ENCODE measurements at places on chromosomes 13 and 19.
A peak's percentile ranks its signal among the peaks of the same experiment; 100 is the strongest.

- DNase-seq = peak; percentile 79
Observed at GRCh38 chr19:41144403-41144802, 30.2 kb downstream of the CYP2F1 start.

DNA sequence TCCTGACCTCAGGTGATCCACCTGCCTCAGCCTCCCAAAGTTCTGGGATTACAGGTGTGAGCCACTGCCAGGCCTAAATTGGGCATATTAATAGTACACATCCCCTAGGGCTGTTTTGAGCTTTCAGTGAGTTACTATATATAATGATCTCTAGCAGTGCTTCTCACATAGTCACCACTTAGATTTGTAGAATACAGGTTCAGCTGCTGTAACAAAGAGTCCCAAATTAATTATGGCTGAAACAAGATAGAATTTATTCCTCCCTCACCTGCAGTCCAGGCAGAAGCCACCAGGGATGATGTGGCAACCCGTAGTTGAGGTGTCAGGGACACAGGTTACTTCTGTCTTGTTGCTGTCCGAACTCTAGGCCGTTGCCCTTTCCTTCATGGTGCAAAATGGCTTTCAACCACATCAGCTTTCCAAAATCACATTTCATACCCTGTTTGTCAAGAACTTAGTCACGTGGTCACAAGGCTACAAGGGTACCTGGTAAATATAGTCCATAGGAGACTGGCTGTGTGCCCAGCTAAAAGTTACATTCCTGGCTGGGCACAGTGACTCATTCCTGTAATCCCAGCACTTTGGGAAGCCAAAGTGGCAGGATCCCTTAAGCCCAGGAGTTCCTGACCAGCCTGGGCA is 2.9 kb downstream of the PROSER3 start:
- no peak for DNase-seq

DNA sequence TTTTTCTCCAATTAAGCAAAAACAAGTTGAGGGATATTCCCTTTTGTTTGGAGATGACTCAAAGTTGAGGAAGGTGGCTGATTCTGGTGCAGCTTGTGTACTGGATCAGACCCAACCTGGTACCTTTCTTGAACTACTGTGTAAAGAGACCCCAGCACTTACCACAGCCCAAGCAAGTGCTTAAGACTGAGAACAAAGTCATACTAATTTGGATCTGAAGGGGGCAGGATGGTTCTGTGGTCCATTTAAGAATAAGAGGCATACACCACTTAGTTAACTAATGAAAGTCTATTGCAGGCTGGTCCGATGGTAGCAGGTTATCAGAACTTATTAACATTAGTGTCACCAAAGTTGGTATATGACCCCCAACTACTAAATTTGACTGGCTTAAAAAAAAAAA is 6.3 kb downstream of the THSD1 start:
- DNase-seq = no peak

GRCh38 chr13:41962994-41963393 is 2.1 kb upstream of the VWA8 start:
- DNase-seq = no peak

- no peak for DNase-seq
Observed at GRCh38 chr13:93789058-93789457, 562.5 kb downstream of the GPC6 start.

DNA sequence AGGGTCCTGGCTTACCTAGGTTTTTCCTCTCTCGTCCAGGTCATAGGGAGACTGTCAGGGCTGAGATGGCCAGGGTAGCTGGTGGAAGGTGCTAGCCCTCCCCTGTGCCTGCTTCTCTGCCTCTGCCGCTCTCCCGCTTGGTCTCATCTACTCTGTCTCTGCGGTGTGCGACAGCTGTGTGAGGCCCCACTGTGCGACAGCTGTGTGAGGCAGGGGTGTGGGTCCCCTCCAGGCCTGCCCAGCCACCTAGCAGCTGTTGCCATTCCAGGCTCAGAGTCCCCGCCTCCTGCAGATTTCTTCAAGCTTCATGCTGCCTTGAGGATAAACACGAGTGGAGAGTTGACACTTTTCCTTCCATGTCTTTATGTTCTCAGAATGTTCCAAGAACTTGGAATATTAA is 53.0 kb downstream of the ARHGEF7 start:
- DNase-seq = no peak

DNA sequence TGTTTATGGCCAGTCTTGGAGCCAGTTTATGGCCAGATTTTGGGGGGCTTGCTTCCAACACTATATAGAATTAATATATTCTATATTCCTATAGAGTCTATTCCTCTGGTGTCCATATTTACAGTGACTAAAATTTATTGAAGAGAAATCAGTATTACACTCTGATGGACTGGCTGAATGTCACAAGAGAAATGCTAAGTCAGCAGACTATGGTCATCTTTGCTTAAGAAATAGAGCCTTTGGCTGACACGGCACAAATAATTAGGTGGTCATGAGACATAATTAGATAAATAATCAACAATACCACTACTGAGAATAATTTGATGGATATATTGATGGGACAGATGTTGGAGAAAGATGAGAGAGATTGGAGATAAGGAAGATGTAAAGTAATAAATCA is 272.9 kb downstream of the SLITRK5 start:
- DNase-seq = no peak

DNA sequence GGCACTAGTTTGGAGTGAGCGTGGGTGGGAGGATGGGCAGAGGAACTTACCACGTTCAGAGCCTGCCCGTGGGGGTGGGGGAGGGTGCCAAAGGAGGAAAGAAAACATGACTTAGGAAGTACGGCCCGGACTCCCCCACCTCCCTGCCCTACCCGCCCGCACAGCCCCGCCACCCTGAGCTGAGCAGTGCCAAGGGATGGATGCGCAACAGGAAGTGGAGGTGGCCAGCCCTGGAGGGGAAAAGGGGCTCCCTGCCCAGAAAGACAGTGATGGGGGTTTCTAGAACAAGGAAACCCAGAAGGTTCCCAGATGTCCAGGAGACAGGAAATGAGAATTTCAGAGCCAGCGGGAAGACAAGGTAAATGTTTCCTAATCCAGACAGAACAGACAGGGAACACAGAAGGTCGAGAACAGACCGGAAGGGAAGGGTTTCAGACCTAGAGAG is 6.3 kb downstream of the TEAD2 start:
- DNase-seq = no peak

DNA sequence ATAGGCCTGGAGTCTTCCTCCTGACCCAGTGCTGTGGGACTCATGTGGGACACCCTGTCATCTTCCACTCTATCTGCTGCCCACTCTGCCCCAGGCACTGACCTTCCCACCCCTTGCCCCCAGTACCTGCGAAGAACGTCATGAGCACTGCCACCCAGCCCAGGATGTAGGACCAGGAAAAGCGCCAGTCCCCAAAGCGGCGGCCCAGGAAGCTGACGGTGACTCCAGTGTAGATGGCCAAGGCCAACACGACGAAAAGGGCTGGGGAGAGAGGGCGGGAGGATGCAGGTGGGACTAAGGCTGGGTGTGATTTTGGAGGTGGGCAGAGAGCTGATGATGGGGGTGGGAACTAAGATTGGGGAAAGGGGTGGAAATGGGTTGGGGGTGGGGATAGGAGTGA is 7.4 kb downstream of the LIM2 start:
- DNase-seq = no peak

DNA sequence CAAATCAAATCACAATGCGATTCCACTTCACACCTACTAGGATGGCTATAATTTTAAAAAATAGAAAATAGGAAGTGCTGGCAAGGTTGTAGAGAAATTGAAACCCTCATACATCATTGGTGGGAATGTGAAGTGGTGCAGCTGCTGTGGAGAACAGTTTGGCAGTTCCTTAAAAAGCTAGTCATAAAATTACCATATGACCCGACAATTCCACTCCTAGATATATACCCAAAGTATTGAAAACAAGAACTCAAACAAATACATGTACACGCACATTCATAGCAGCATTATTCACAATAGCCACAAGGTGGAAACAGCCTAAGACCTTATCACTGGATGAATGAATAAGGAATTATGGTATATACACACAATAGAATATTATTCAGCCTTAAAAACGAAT is 12.0 kb downstream of the HMGB1 start:
- DNase-seq = no peak

DNA sequence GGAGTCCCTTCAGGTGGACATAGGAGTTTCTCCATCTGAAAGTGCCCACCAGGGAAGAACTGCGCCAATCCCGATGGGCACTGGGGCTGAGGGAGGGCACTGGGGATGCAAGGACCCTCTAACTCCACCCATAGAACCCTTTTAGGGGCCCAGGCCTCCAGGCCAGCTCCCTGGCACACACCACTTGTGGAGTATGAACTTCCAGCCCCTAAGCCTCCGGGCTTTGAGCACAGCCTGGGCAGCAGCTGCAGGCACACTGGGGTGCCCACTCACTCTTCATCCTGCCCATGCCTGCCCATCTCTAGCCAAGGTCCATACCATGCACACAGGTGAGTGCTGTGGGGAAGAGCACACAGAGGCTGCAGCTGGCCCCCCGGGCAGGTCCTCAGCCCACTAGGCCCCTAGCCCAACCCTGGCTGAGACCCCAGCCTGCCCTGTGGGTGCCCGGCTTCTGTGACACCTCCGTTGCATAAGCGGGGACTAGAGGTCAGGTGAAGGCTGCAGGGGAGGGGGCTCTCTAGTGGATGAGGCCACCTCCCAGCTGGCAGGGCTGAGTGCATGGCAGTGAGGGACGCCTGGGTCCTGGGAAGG is 14.6 kb upstream of the SLC7A10 start:
- no peak for DNase-seq

- no peak for DNase-seq
Observed at GRCh38 chr19:1466461-1467214, 12.4 kb downstream of the C19orf25 start.

DNA sequence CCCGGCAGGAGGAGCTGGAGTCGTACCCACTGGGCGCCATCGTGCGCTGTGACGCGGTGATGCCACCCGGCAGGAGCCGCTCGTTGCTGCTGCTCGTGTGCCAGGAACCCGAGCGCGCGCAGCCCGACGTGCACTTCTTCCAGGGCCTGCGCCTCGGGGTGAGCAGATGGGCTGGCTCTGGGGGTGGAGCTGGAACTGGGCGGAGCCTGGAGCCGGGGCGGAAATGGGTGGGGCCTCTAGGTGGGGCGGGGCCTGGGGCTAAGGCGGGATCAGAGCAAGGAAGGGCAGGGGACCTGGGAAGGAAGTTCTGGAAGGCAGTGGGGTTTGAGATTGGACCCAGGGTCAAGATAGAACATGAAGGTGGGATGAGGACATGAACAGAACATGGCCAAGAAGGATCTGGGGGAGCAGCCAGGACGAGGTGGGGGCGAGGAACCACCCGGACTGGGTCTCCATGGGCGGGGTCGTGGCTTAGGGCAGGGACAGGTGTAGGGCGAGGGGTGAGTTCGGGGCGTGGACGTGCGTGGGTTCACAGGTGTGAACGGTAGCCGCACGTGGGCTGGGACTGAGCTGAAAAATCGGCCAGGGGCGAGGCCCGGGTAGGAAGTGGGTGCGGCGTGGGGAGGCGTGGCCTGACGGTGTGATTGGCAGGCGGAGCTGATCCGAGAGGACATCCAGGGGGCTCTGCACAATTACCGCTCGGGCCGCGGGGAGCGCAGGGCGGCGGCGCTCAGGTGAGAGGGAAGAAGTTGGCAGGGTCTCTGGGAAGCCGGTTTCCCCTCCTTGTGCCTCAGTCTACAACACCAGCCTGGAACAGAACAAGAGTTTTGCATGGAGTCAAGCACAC is 4.7 kb downstream of the EPS8L1 start:
- DNase-seq = no peak

GRCh38 chr13:114200399-114200911 is 21.4 kb downstream of the CFAP97D2 start:
- DNase-seq = no peak

- no peak for DNase-seq
Observed at GRCh38 chr19:34662919-34663318, 14.0 kb downstream of the SCGB2B2 start.

DNA sequence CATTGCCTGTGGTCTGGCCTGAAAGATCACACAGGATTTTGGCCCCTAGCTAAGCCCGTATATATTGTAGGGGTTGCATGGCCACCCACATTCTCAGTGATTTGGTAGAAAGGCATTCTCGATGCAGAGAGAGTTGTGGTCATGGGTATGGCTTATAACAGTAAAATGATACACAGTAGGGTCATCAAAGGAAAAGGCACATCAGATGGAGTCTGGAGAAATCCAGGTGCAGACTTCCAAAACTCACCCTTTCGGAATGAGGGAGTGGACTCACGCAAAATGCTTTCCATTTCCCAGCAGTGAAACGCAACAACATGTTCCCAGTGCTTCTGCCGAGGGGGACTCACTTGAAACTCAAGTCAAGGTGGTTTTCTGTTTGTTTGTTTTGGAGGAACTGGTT is 802.5 kb upstream of the SLITRK1 start:
- DNase-seq = no peak

- DNase-seq = no peak
Observed at GRCh38 chr19:2296141-2296540, 11.8 kb downstream of the LINGO3 start.

- no peak for DNase-seq
Observed at GRCh38 chr13:54599413-54599812, 1570.8 kb downstream of the OLFM4 start.

DNA sequence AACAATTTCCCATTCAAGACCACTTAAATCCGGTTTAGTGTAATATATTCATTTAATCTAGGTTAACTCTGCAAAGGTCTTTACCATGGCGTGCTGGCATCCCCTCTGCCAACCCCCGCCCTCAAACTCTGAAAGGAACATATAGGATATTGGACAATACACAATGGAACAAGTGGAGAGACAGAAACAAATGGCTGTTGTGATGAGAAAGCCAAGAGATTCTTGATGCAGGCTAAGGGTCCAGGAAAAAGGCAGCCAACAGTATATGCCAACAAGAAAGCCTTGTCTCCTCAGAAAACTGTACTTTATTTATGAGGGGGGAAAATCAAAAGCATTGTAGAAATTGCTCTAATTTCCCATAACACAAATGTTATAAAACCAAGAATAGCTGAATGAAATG is 407.3 kb upstream of the SGCG start:
- DNase-seq = no peak

- no peak for DNase-seq
Observed at GRCh38 chr19:1312767-1313694, 27.4 kb downstream of the EFNA2 start.

- DNase-seq = no peak
Observed at GRCh38 chr13:109817591-109818535, 31.5 kb upstream of the IRS2 start.

GRCh38 chr13:34696296-34696695 is 245.8 kb upstream of the NBEA start:
- DNase-seq = no peak

DNA sequence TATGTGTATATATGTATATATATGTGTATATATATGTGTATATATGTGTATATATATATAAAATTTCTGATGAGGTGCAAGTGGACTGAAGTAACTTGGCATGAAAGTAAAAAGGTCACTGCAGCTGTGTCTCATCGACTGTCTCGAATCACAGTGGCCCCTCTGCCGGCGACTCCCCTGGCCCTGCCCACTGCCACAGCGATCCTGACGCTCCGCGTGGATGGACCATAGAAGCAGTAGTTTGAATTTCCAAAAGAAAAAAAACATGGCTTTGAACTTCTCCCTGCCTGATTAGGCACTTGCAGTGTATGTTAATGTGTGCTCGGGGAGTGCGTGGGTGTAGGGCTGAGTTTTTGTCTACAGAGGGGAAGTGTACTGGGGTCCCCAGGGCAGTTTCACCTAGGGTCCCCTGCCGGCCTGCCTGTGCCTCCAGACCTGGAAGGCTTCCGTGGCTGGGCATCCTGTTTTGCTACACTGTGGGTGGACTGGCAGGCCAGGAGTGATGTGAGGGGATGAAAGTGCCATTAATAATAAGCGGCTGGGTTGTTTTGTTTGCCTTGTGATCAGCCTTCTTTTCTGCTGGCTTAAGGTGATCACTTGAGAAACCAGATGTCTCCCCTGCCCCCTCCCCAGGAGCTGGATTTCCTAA is 10.8 kb downstream of the ZIC5 start:
- no peak for DNase-seq

Data from activated T-helper 1 cell treated with anti-CD3 and anti-CD28 coated beads, Interleukin-2, amount 50 U/mL, for 16 hours (primary cell).